ENCODE measurements at places on chromosomes 6 and 20.

DNA sequence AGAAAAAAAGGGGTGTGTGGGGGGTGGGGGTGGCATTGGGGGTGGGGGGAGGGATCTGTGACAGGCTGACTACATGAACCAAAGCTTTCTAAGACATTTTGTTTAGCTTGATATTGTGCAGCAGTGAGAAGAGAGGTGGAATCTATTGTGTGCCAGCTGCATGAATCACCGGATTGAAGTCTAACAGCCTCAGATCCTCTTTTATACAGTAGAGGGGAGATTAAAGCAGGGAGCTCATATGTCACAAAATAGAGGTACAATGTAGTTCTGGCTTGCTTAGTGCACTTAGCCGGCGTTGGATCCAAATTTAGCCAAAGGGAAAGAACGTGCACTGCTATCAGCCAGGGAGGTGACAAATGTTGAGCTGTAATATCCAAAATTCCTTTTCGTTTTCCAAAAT lies 404.2 kb upstream of the CITED2 start:
- DNase-seq: no peak

DNA sequence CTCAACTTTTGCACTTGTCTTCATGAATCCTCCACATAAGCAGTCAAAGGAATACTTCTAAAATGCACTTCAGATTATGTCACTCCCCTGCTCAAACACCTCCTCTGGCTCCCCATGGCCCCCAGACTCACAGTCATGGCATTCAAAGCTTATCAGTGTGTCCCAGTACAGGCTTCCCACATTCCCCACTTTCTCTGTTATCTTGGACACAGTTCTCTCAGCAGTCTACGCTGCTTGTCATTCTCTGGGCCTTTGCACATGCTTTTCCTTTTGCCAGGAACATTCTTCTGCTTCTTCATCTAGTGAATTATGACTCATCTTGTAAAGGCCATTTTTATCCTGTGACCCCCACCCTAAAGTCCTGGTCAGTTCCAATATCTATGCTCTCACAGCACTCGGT lies 31.8 kb downstream of the SLC13A3 start:
- DNase-seq: no peak

GRCh38 chr20:57231161-57231560 lies 35.3 kb downstream of the BMP7 start:
- no peak for DNase-seq

- DNase-seq: no peak
Measured at GRCh38 chr6:28648035-28648877, 122.6 kb downstream of the GPX5 start.

DNA sequence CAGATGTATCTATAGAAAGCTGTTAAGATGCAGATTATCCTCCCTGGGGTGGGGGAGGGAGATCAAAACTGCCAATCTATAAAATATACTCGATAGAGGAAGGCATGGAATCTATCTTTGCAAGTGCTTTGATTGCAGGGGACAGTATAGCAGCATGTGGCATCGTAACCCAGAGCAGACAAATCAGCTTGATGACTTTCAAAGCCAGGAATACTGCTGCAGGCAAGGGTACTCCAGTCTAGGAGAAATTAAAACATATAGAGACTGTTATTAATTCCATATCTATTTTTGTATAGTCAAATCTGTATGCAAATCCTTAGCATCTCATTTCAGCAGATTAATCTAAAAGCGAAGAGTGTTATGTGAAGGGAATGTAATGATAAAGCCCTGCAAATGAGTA lies 159.4 kb downstream of the MMS22L start:
- no peak for DNase-seq

DNA sequence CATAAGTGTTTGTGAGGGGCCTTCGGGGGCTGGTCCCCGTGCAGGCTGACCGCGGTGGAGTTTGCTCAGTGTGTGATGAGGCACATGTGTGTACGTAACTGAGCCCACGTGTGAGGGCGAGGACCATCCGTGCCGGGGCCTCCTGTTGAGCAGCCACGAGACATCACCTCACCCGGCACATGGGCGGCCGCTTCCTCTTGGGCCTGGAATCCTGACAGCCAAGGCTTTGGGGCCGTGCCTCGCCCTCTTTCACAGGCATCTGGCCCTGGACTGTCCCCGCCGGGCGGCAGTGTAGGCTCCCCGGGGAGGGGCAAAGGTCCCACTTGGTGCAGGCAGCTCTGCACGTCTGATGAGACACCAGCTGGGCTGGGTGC lies 202.3 kb downstream of the DLL1 start:
- DNase-seq: no peak

- DNase-seq: no peak
Measured at GRCh38 chr6:157732416-157733161, 90.5 kb upstream of the SNX9 start.

DNA sequence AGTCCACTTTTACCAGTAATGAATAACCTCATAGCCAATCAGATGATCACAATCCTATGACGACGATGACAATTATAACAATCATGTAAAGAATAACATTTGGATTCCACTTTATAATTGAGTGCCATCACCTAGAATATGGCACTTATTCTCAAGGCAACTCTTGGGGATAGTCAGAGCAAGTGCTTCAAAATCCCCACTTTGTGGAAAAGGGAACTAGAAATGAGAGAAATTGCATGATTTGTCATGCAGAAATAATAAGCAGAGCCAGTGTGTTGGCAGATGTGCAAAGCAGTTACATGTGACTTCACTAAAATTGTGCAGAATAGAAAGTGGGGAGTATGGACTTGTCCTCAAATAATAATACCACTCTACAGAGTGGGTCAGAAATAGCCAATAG lies 41.3 kb downstream of the FRK start:
- no peak for DNase-seq

GRCh38 chr6:148325316-148326068 lies 17.1 kb upstream of the SASH1 start:
- peak; percentile 64 for DNase-seq

- DNase-seq: no peak
Measured at GRCh38 chr6:95658886-95659285, 81.6 kb downstream of the MANEA start.

- no peak for DNase-seq
Measured at GRCh38 chr6:160024152-160024551, 55.3 kb downstream of the IGF2R start.

GRCh38 chr6:125637207-125637606 lies 112.2 kb upstream of the HEY2 start:
- DNase-seq: no peak

All from trophoblast cell (in vitro differentiated cells and primary cell).